Type B pancreatic cell (in vitro differentiated cells): ENCODE measurements at places on chromosomes 6 and 20. TPM values are rescaled to one million over a fixed set of nuclear protein-coding genes. Genes with fewer than 3 reads are reported as not detected.

The ADGRF4 gene
- 0.87 and 2.3 TPM in 2 replicates for total RNA-seq

The SPINT4 gene
- not detected in 2 replicates for total RNA-seq

The MACROD2 gene
- total RNA-seq, result 5.9 and 6.7 TPM in 2 replicates

The RARS2 gene
- total RNA-seq, result 39.8 and 41.3 TPM in 2 replicates

The CTAGE9 gene
- not detected in 2 replicates for total RNA-seq

The EDN1 gene
- total RNA-seq, result 8.9 and 20.3 TPM in 2 replicates

The SYTL3 gene
- total RNA-seq, result 2.2 and 2.8 TPM in 2 replicates
